NCI-H187 (cell line): ENCODE measurements at places on chromosomes 3 and 15.

DNA sequence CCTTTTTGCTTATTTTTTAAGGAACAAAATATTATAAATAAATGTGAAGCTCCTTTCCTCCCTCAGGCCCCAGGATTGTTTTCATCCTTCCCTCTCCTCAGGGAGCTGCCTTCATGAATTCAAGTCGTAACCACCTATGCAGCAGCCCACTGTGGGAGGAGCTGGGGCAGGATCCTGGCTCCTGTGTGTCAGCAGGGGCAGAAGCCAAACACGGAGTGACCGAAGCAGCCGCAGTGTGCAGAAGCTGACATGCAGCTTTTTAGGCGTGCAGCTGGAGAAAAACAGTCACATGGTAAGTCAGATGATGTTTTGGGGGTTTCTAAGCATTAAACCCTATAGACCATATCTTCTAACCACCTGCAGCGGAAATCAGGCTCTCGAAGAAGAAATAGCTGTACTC lies 231.3 kb downstream of the OCA2 start:
- DNase-seq = no peak

DNA sequence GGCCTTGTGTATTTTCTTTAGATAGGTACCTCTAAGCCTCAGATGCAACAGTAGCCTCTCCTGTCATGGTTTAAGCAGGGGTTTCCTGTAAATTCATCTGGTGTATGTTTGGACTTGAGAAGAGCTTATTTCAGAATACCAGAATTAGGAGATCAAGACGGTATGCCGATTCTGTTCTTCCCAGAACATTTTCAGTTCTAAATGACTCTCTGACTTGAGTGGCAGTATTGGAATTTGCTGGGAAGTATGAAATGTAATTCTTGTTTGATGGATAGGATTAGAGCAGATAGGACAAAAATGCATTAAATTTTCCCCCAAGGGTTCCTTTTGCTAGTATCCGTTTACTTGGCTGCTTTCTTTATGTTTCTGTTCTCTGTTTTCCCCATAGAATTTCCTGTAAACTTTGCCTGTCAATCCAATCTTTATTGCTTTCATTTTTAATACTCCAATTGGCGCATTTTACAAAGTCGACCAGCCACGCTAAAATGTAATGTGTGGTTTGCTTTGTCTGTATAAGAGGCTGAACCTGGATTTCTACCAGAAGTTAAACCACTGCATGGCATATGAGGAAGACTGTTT lies 612.2 kb downstream of the RBMS3 start:
- DNase-seq = no peak

- no peak for DNase-seq
Measured at GRCh38 chr15:75454471-75455378, 3.2 kb upstream of the SIN3A start.

GRCh38 chr3:16587681-16588060 lies 17.6 kb downstream of the DAZL start:
- DNase-seq = no peak
